ENCODE measurements at places on chromosomes 12 and 14.

DNA sequence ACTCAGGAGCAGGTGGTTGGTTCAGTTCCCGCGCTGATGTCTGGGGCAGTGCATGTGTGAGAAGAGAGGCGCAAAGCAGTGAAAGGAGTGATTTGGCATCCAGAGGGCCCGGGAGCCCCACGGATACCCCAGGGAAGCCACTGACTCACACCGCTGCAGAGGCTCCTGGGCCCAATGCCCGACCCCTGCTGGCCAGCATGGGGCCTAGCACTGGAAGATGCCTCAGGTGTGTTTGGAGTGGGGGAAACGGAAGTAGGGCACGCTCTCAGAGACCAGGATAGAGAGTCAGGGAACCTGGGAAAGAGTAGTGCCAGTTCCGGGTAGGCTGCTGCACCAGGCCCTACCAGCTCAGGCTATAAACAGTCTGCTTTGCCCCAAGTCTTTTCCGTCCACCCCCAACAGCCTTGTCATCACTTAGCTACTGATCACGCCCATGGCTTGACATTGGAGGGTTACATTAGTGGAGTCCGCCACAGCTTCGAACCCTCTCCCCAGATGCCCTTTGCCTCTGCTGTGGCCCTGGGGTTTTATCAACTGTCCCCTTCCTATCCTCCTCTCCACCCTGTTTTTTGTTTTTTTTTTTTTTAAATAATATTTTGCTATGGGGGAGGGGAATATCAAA is 9.5 kb upstream of the CSAD start:
- DNase-seq, result no peak

- peak; percentile 29 for DNase-seq
These were observed 4.8 kb downstream of the RNF34 start for GRCh38 chr12:121404734-121405133.

DNA sequence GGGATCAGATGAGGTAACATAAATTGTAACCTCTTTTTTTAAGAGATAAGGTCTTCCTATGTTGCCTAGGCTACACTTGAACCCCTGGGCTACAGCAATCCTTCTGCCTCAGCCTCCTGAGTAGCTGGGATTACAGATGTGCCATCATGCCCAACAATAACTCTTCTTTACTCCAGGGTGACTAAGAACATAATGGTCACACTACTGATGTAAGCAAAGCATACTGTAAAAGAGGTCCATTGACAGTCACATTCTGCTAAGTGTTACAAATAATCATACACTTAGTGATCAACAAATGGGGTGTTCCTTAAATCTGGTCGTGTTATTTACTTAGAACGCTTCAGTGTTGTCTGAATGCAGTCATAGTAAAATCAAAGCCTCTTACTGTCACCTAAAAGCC is 68.9 kb downstream of the EPS8 start:
- no peak for DNase-seq

DNA sequence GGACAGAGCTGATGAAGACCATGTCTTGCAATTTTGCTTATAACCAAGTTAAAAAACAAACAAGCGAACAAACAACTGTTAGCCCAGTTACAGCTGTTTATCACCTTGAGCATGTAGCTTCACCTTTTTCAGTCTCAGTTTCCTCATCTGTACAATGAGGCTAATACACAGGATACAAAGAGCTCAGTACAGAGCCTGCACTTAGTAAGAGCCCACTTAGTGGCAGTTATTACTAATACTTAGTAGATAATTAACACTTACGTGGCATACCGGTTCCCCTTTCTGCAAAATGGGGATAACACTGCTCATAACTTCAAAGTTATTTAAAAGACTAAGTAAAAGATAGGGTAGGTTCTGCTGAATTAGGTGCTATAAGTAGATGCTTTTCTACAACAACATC is 228.0 kb downstream of the MON2 start:
- DNase-seq, result no peak

- no peak for DNase-seq
These were observed 27.1 kb upstream of the PCNX4 start for GRCh38 chr14:60064491-60065072.

GRCh38 chr14:77495334-77495733 is 3.3 kb downstream of the ISM2 start:
- no peak for DNase-seq

GRCh38 chr12:58919231-58920101 is 838 bp downstream of the LRIG3 start:
- no peak for DNase-seq

GRCh38 chr14:25150934-25151790 is 101.2 kb upstream of the STXBP6 start:
- peak; percentile 49 for DNase-seq

GRCh38 chr12:47270782-47271664 is 191.3 kb upstream of the AMIGO2 start:
- no peak for DNase-seq

DNA sequence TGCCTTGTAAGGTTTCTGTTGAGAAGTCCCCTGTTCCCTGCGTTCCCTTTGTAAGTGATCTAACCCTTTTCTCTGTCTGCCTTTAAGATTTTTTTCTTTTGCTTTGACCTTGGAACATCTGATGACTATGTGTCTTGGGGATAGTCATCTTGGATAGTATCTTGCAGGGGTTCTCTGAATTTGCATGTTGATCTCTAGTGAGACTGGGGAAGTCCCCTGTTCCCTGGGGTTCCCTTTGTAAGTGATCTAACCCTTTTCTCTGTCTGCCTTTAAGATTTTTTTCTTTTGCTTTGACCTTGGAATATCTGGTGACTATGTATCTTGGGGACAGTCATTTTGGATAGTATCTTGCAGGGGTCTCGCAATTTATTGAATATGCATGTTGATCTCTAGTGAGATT is 38.2 kb upstream of the TMX1 start:
- DNase-seq, result no peak

- peak; percentile 60 for DNase-seq
These were observed 4.7 kb upstream of the GPR84 start for GRCh38 chr12:54368709-54369596.

- no peak for DNase-seq
These were observed 128.4 kb upstream of the NCOR2 start for GRCh38 chr12:124695861-124696260.

GRCh38 chr14:94844593-94845152 is 74.8 kb upstream of the GSC start:
- DNase-seq, result no peak

GRCh38 chr14:92706386-92706785 is 42.0 kb downstream of the LGMN start:
- DNase-seq, result no peak

DNA sequence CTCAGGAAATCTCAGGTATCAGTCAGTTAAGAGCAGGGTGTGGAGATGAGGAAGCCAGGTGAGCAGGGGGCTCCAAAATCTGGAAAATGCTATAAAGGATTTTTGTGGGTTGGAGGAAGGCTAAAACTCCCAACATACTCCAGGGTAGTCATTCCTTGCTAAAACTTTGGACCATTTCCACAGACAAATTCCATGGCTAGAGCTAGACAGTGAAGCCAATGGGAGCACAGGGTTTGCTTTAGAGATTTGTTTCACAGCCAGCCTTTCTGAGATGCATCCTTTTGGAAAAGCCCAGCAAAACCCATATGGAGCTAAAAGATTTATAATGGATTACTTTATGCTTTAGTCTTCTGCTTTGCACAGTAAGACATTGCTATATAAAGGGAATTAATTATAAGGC is 146.5 kb downstream of the SAMD4A start:
- DNase-seq, result no peak

DNA sequence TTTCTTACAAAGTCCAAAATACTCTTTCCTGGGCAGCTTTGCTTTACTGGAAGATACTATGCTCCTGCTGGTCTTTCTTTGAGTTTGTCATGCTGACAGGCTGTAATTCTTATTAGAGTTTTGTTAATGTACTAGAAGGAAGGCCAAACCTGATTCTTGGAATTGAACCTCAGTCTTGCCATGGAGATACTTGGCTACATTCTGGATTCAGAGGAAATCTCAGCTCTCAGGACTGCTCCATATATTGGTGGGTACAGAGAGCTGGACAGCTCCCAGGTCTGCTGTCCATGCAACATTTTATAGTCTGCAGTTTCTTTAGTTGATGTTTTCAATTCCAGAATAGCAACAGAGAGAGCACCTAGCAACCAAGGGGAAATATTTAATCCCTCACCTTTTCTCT is 363.1 kb upstream of the STXBP6 start:
- no peak for DNase-seq

- DNase-seq, result no peak
These were observed 420.7 kb downstream of the DAD1 start for GRCh38 chr14:22168092-22168955.

- DNase-seq, result no peak
These were observed 18.9 kb downstream of the LLPH start for GRCh38 chr12:66111605-66112004.

DNA sequence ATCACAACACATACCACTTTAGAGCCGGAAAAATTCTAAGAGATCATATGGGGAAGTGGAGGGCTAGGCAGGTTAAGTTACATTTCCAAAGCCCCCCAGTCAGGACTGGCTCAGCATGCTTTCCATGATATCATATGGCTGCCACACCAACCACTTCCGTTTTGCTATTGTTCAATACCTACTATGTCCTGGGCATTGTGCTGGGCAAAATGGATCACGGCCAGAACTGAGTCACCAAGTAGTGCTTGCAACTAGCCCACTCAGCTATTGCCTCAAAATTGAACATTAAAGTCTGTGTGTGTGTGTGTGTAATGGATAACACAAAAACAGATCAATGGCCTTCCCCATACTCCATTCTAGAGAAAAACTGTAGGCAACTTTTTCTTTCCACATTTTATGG is 22.7 kb downstream of the WIF1 start:
- DNase-seq, result no peak

DNA sequence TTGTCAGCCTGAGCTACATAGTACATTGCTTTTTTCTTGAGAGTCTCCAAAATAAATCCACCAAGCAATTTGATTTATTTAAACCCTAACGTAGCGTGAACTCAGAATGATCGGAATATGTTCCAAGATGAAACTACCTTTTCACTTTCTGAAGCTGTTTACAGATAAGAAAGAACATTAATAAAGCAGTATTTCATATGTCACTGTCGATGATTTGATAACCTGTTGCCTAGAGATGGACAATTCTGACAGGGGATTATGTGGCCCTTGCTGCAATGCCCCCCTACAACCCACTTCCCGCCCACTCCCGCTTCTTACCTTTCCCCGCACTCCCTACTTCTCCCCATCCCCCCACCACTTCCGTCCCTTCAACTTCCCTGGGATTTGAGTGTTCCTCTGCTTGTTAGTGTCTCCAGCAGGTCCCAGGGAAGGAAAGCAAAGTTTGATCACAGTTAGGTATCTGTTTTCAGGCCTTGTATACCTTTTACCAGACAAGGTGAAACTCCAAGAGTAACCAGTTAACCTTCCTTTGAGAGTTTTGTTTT is 229.2 kb upstream of the HMGA2 start:
- no peak for DNase-seq

- no peak for DNase-seq
These were observed 8.5 kb upstream of the PTPRB start for GRCh38 chr12:70645494-70646317.

Measured in NCI-H2081 treated with DMSO at 0.1 percent for 48 hours (cell line).